ENCODE measurements at places on chromosomes 6 and 20. TPM values are rescaled to one million over a fixed set of nuclear protein-coding genes. Genes with fewer than 3 reads are reported as not detected.

HLA-DQA1 gene
- total RNA-seq, result not detected

SLC22A7 gene
- total RNA-seq, result not detected

COL12A1 gene
- total RNA-seq, result 61.8 TPM

LRFN2 gene
- not detected for total RNA-seq

HEBP2 gene
- 64.3 TPM for total RNA-seq

LBP gene
- not detected for total RNA-seq

GRM1 gene
- total RNA-seq, result not detected

CST4 gene
- total RNA-seq, result 2.7 TPM

KIZ gene
- total RNA-seq, result 21.0 TPM

GID8 gene
- 129 TPM for total RNA-seq

KCNB1 gene
- not detected for total RNA-seq

BMP7 gene
- 317 TPM for total RNA-seq

SLC22A2 gene
- total RNA-seq, result 0.19 TPM

GPLD1 gene
- total RNA-seq, result 9.0 TPM

CFAP61 gene
- total RNA-seq, result not detected

FYN gene
- 7.6 TPM for total RNA-seq

VGLL2 gene
- not detected for total RNA-seq

SLC17A1 gene
- not detected for total RNA-seq

ENPP1 gene
- total RNA-seq, result 4.6 TPM

POU5F1 gene
- not detected for total RNA-seq

OLIG3 gene
- total RNA-seq, result not detected

BANF2 gene
- 2.1 TPM for total RNA-seq

NRSN1 gene
- total RNA-seq, result not detected

EYA4 gene
- total RNA-seq, result not detected

TRIM31 gene
- 0.74 TPM for total RNA-seq

CDK19 gene
- 23.1 TPM for total RNA-seq

CCDC170 gene
- total RNA-seq, result 4.0 TPM

FAM229B gene
- 1.9 TPM for total RNA-seq

FAXC gene
- 0.16 TPM for total RNA-seq

MAP7 gene
- 57.4 TPM for total RNA-seq

MAFB gene
- total RNA-seq, result 0.88 TPM

SEMG1 gene
- not detected for total RNA-seq

RFX6 gene
- total RNA-seq, result 1.5 TPM

TBC1D22B gene
- 11.8 TPM for total RNA-seq

PGBD1 gene
- 3.8 TPM for total RNA-seq

TMEM217 gene
- 1.6 TPM for total RNA-seq

HSPA12B gene
- not detected for total RNA-seq

MROH8 gene
- total RNA-seq, result 2.6 TPM

CCR6 gene
- total RNA-seq, result not detected

B3GAT2 gene
- total RNA-seq, result 0.12 TPM

SMOC2 gene
- 2.8 TPM for total RNA-seq

CD93 gene
- not detected for total RNA-seq

NHSL1 gene
- 39.9 TPM for total RNA-seq

LY6G6C gene
- 0.88 TPM for total RNA-seq

PKIB gene
- total RNA-seq, result 18.6 TPM

NFYA gene
- total RNA-seq, result 27.7 TPM

NANP gene
- 9.3 TPM for total RNA-seq

VWA7 gene
- 1.5 TPM for total RNA-seq

SIRPB2 gene
- total RNA-seq, result not detected

CAPN11 gene
- not detected for total RNA-seq

NRN1 gene
- not detected for total RNA-seq

AMD1 gene
- total RNA-seq, result 84.0 TPM

LAMA2 gene
- total RNA-seq, result 0.02 TPM

GSTA2 gene
- total RNA-seq, result 65.4 TPM

NKX2-4 gene
- total RNA-seq, result not detected

Data from Caco-2 (cell line).